ENCODE measurements at places on chromosomes 13 and 19. TPM values are rescaled to one million over a fixed set of nuclear protein-coding genes. Genes with fewer than 3 reads are reported as not detected.
A peak's percentile ranks its signal among the peaks of the same experiment; 100 is the strongest.

The PDE4C gene
- total RNA-seq = 0.17 TPM

The MEF2B gene
- 0.17 TPM for total RNA-seq

The SOHLH2 gene
- 2.8 TPM for total RNA-seq

The KLHL1 gene
- total RNA-seq = not detected

The PDX1 gene
- not detected for total RNA-seq

The RNF225 gene
- total RNA-seq = not detected

The PRR22 gene
- 2.9 TPM for total RNA-seq

The NLRP12 gene
- total RNA-seq = not detected

The KLK2 gene
- not detected for total RNA-seq

The LSR gene
- 2.6 TPM for total RNA-seq

The CEACAM19 gene
- total RNA-seq = 0.13 TPM

GRCh38 chr13:46565808-46566750 lies 13.1 kb downstream of the LRCH1 start:
- DNase-seq = no peak

- no peak for DNase-seq
Observed at GRCh38 chr13:97234742-97235141, 12.6 kb downstream of the MBNL2 start.

- peak; percentile 92 for DNase-seq
Observed at GRCh38 chr19:2469102-2469914, 6.6 kb upstream of the GADD45B start.

- DNase-seq = no peak
Observed at GRCh38 chr13:25585000-25585399, 213.2 kb downstream of the ATP8A2 start.

GRCh38 chr13:95296326-95296925 lies 4.8 kb downstream of the ABCC4 start:
- no peak for DNase-seq

DNA sequence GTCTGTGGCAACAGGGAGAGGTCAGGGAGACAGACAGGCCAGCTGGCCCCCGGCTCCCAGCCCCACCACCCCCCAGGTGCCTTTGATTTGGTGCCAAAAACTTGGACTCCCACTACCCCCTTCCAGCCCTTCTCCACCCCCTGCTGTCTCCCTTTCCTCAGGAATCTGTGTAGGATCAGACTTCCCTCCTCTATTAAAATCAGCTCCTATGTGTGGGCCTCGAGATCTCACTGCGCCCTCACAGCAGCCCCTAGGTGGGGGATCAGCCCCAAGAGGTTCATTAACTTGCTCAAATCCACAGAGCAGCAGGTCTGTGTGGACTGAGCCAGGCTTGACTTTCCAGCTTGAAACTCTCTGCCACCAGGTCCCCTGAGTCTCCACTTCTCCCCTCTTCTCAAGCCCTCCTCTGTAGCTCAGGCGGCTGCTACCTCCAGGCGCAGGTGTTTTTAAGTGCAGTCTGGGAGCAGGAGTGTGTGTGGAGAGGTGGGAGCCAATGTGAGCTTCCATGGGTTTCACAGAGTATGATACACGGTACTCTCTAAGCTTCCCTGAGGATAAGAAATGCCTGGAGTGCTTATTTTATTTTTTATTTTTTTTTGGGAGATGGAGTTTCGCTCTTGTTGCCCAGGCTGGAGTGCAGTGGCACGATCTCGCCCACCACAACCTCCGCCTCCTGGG lies 1.7 kb downstream of the GAPDHS start:
- DNase-seq = no peak

DNA sequence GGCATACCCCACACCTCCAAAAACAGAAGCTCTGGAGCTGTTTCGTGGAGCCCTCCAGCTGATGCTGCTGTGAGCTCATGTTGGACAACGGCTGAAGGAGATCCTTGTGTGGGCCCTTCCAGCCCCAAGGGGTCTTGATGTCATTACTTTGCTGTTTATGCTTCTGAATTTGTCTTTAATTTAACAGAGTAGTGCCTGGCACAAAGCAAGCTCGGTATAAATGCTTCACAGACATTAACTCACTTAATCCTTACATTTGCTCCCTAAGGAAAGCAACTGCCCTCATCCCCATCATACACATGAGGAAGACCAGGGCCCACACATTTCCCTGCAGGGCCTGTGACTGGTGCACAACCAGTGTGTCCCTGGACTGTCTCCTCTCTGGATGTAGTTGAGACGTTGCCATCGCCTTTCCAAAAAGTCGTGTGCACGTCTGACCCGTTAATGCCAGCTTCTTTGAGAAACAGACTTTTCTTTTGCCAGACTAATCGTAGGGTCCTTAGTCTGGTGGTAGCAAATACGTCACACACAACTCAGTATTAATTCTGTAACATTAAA lies 7.6 kb downstream of the COL4A1 start:
- DNase-seq = no peak

DNA sequence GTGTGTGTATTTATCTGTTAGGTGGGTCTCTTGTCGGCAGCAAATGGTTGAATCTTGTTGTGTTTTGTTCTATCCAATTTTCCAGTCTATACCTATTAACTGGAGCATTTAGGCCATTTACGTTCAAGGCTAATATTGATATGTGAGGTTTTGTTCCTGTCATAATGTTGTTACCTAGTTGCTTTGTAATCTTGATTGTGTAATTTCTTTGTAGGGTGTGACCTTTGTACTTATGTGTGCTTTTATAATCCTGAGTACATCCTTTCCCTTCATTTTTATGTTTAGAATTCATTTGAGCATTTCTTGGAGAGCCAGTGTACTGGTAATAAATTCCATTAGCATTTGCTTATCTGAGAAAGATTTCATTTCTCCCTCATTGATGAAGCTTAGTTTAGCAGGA lies 83.0 kb upstream of the MIR17HG start:
- DNase-seq = no peak

GRCh38 chr19:13092606-13093235 lies 9.9 kb downstream of the LYL1 start:
- no peak for DNase-seq

DNA sequence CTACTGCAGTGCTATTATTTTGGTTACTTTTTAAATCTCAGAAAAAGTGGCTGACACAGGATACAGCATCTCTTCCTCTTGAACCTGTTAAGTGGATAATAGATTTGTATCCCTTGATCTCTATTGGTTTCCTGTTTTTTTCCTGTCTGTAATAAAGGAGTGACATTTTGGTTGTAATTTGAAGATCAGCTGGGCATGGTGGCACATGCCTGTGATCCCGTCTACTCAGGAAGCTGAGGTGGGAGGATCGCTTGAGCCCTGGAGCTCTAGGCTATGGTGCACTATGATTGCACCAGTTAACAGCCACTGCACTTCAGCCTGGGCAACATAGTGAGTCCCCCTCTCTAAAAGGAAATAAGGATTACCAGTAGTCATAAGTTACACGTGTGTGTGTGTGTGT lies 46.8 kb downstream of the METTL21C start:
- no peak for DNase-seq

DNA sequence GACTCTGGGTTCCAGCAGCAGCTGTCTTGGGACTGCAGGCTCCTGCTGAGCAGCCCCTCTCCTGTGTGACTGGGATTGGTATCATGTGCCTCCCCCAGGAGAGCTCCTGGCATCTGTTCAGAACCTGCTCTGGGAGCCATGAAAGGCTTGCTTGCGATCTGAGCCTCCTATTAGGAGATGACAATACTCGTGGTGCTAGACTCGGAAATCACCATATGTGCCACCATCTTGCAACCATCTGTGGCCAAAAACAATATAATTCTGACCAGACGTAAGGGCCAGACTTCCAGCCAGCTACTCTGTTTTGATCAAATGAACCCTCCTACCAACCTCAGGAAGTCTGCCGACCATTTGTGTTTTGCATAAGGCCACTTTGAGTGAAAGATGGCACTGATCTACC lies 484.7 kb downstream of the IRS2 start:
- no peak for DNase-seq

- DNase-seq = no peak
Observed at GRCh38 chr19:33444562-33445441, 71.3 kb downstream of the CEBPG start.
